ENCODE measurements at places on chromosomes 7 and 10.

DNA sequence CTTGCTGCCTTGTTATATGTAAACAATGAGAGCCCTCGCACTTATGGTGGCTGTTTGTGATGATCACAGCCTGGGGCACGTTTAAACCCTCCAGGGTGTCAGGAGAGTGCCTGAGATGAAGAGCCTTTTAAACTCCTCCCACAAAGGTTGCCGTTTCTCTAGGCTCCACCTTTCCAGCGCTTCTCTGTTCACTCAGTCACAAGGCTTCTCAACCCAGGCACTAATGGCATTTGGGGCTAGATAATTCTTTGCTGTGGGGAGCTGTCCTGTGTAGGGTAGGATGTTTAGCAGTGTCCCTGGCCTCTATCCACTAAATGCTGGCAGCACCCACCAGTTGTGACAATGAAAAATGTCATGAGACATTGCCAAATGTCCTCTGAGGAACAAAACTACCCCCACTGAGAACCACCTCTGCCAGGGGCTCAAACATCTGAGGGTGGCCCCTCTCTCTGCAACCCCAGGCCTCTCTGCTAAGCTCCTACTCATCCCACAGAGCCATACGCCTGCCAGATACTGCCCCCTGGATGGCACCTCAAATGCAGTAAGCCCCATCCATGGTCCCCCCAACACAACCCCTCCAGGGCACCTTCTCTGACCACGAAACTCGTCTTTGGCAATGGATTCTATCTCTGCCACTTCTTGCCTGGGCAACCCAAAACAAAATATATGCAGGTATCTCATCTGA, 144.3 kb upstream of the ZMIZ1 start:
- no peak for DNase-seq

DNA sequence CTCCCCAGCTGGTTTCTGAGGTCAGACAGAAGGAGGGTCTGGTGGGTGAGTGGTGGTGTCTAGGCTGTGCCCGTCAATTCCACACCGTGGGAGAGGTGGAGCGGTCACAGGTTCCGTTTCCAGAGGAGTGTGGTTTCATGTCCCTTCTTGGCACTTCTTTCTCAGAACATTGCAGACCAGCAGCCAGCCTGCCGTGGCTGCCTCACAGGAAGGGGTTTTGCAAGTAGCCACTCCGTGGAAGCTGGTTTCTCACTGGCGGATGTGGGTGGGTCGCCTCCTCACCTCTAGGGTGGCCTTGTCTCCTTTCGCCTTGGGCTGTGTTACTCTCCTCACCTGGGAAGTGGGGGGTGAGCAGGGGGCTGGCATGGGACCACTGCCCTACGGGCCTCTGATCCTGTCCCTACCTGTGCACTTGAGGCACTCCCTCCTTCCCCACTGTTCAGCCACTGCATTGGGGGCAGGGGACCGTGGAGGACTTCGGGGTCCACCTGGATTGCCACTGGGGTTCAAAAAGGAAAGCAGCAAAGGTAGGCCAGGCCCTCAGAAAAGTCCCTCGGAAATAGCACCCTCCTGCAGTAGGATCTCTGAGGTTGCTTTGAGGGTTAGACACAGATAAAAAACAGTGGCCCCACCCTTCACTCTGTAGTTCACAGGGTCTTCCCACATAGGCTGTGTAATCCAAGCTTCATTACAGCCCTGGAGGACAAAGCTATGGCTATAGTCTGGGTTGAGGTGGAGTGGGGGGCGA, 33.9 kb downstream of the TSPAN14 start:
- no peak for DNase-seq

GRCh38 chr7:78267141-78267540, 468.6 kb downstream of the PHTF2 start:
- no peak for DNase-seq

DNA sequence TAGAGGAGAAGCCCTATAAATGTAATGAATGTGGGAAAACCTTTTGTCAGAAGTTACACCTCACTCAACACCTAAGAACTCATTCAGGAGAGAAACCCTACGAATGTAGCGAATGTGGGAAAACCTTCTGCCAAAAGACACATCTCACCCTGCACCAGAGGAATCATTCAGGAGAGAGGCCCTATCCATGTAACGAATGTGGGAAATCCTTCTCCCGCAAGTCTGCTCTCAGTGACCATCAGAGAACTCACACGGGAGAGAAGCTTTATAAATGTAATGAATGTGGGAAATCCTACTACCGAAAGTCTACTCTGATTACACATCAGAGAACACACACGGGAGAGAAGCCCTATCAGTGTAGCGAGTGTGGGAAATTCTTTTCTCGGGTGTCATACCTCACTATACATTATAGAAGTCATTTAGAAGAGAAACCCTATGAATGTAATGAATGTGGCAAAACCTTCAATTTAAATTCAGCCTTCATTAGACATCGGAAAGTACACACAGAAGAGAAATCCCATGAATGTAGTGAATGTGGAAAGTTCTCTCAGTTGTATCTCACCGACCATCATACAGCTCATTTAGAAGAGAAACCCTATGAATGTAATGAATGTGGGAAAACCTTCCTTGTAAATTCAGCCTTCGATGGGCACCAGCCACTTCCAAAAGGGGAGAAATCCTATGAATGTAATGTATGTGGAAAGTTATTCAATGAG, 18.9 kb downstream of the RBAK start:
- DNase-seq, result no peak

- DNase-seq, result no peak
Observed at GRCh38 chr7:75042286-75042685, 31.3 kb downstream of the RCC1L start.

DNA sequence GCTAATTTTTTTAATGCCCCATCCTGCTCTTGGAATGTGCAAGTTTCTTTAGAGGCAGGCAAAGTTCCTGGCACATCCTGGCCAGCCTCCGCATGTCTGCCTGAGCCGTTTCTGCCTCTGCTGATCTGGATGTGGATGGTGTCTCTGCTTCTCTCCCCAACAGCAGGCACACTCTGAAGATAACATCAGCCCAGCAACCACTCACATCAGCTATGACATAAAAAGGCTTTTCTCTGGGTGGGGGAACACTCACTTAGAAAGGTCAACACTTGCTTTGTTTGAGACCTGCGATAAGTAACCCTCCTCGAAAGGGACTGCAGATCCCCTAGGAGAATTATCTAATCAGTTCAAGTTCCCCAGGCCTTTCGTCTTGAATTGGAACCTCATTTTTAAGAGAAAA, 142.9 kb downstream of the FGFR2 start:
- no peak for DNase-seq

- DNase-seq, result no peak
Observed at GRCh38 chr7:70947181-70947580, 184.8 kb upstream of the GALNT17 start.

GRCh38 chr10:31982111-31982510, 53.5 kb upstream of the ARHGAP12 start:
- DNase-seq, result no peak

GRCh38 chr10:59668096-59668495, 41.6 kb downstream of the SLC16A9 start:
- no peak for DNase-seq

DNA sequence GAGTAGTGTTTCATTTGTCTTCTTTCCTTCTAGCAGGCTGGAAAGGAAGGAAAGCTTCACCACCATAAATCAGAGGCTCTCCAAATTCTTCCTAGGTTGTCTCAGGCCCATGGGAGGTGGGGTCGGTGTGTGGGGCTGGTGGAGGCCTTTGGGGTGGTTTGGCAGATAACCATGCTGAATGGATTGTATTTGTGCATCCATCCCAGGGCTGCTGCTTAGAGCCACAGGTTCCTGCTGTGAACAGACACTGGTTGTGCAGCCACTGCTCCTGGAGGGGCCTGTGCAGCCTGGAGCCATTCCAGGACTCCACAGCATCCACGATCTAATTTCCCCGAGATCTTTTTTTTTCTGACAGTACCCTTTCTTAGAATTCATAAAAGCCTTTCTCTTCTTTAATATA, 741.8 kb downstream of the SUGCT start:
- no peak for DNase-seq

DNA sequence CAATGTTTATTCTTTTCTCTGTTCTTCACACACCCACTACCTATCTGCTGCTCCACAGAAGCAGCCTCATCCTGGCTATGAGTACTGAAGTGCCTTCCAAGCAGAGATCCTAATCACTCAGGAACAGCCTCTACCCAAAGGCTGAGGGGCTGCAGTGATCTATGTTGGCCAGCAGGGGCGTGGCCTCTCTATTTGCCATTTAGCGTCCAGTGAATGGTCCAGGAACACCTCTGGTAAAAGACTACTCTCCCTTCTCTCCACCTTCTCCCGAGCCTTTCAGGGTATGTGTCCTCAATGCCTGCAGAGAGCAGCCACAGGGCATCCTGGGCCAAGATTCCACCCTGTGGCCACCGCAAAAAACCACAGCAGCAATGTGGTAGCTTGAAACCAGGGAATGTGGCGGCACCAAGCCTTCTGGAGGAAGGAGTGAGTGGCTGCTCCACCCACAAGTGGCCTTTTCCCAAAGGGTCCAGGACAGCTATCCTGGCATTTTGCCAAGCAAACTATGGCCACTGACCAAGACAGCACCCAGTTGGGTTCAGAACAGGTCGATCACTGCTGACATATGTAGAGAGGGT, 70.9 kb downstream of the SYPL1 start:
- peak; percentile 58 for DNase-seq

- no peak for DNase-seq
Observed at GRCh38 chr10:17001961-17002749, 127.5 kb downstream of the CUBN start.

GRCh38 chr10:65891073-65891981, 1034.5 kb upstream of the LRRTM3 start:
- DNase-seq, result no peak

- DNase-seq, result no peak
Observed at GRCh38 chr10:480928-481552, 208.4 kb downstream of the DIP2C start.

- peak; percentile 10 for DNase-seq
Observed at GRCh38 chr10:8913720-8914119, 859.2 kb downstream of the GATA3 start.

DNA sequence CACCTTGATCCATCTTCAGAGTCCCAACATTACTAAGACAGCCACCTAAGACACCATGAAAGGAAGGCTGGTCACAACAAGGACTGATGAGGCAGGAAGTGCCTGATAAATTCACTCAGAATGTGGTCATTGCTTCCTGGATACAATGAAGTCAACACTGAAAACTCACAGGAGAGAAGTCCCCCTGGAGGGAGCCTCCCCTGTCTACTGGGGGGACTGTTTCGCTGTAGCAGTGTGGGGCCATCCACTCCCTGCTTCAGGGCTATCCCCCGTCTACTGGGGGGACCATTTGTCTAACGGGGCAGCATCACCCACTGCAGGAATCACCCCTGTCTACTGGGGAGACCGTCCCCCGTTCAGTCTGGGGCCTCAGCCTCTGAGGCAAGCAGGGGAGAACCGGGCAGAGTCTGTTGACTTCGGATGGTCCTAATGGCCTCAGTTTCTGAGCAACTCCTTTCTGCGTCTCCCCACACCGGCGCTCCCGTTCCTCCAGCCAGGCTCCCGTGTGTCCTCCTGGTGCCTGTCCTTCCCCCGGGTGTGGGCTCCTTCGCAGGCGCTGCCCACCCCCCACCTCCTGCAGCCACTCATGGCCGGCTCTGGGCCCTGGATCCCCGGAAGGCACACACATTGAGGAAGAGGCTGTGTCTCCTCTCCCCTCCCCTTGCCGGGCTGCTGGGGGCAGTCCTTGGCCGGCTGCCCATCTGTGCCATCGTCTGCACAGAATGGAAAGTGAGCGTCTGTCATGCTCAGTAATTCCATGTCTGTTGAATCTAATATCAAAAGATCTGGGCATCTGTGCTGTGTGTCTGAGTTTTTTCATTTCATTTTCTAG, 59.9 kb upstream of the DNAJB6 start:
- peak; percentile 81 for DNase-seq

GRCh38 chr10:131905603-131906268, 4.9 kb downstream of the PPP2R2D start:
- DNase-seq, result no peak

Measured in kidney capillary endothelial cell (primary cell).